ENCODE measurements at places on chromosomes 5 and 9. TPM values are rescaled to one million over a fixed set of nuclear protein-coding genes. Genes with fewer than 3 reads are reported as not detected.

PCSK5 gene
- total RNA-seq: 5.0 TPM

PCDHB6 gene
- total RNA-seq: 0.08 TPM

TOR1B gene
- total RNA-seq: 13.1 TPM

FOXD4L3 gene
- total RNA-seq: not detected

PCDHGA1 gene
- total RNA-seq: 0.75 TPM

HTR4 gene
- 0.08 TPM for total RNA-seq

PHYHD1 gene
- 6.1 TPM for total RNA-seq

HRH2 gene
- 0.53 TPM for total RNA-seq

ZER1 gene
- total RNA-seq: 17.9 TPM

KIF20A gene
- 17.1 TPM for total RNA-seq

C1QTNF3 gene
- 0.60 TPM for total RNA-seq

CCDC192 gene
- total RNA-seq: not detected

Measured in smooth muscle cell of the coronary artery (primary cell).